Activated CD4-positive, alpha-beta T cell treated with anti-CD3 and anti-CD28 coated beads for 36 hours (primary cell): ENCODE measurements at places on chromosomes 1 and 21. TPM values are rescaled to one million over a fixed set of nuclear protein-coding genes. Genes with fewer than 3 reads are reported as not detected.
A peak's percentile ranks its signal among the peaks of the same experiment; 100 is the strongest.

SAMD13 gene
- 1.0 TPM for total RNA-seq

RPTN gene
- total RNA-seq, result not detected

- peaks cover 2% of the 10 kb centered on the region for H3K27me3 ChIP-seq
- H3K4me3 ChIP-seq, result no peak overlapping the region
- H3K4me1 ChIP-seq, result peaks cover 5% of the 10 kb centered on the region
- no peak for DNase-seq
- H3K27ac ChIP-seq, result no peak overlapping the region
Measured at GRCh38 chr21:36478941-36479340, 981 bp downstream of the CLDN14 start.

PLD5 gene
- total RNA-seq, result not detected

RPL5 gene
- total RNA-seq, result 1,359 TPM

- H3K27ac ChIP-seq, result no peak overlapping the region
- H3K4me3 ChIP-seq, result no peak overlapping the region
- H3K36me3 ChIP-seq, result peaks cover 2% of the 10 kb centered on the region
- DNase-seq, result no peak
- H3K4me1 ChIP-seq, result peaks cover 10% of the 10 kb centered on the region
Measured at GRCh38 chr1:62213075-62213914, 18.6 kb downstream of the L1TD1 start.

DNA sequence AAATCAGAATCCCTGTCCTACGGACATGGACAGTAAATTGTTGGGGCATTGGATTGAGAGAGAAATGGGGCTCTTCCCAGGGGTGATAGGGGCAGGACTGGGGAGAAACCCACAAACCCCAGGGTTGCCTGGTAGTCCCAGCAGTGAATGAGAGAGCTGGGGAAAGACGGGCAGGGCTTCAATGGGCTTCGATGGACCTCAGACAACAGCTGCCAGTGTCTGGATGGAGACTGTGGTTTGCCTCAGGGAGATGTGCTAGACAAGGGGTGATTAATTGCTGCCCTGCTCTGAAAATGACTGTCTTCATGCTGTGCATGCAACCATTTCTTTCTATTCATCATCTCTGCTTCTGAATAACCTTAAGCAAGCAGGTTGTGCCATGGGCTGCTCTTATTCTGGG is 7.4 kb downstream of the GPR25 start:
- no peak overlapping the region for H3K27ac ChIP-seq
- no peak overlapping the region for H3K4me3 ChIP-seq
- DNase-seq, result peak; percentile 69
- H3K36me3 ChIP-seq, result no peaks in the 10 kb centered on the region
- H3K27me3 ChIP-seq, result peaks cover 32% of the 10 kb centered on the region
